ENCODE measurements at places on chromosomes 4 and X.

- no peak overlapping the region for H3K27ac ChIP-seq
- no peaks in the 10 kb centered on the region for H3K4me1 ChIP-seq
These were observed 32.9 kb upstream of the SPRY1 start for GRCh38 chr4:123363729-123364128.

- H3K36me3 ChIP-seq, result no peaks in the 10 kb centered on the region
- no peak overlapping the region for H3K27ac ChIP-seq
- no peak for DNase-seq
- no peaks in the 10 kb centered on the region for H3K4me1 ChIP-seq
- H3K4me3 ChIP-seq, result no peak overlapping the region
These were observed 21.8 kb upstream of the CTSO start for GRCh38 chr4:155975511-155975910.

DNA sequence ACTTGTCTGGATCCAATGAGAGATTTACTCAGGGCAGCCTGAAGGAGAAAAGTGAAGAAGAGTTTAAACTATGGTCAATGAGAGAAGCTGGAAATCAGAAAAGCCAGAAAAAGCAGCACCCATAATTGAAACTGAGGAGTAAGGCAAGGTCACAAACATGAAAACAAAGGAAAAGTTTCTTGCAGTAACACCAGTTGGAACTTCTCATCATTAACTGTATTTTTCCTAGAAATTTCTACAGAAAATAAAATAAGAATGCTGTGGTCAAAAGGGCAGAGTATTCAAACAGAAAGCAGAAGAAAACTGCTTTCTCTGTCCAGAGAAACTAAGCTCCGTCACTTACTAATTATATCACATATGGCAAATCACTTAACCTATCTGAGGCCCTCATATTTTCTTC, 102.2 kb downstream of the OR13H1 start:
- no peak for DNase-seq
- no peak overlapping the region for H3K27ac ChIP-seq
- H3K36me3 ChIP-seq, result no peaks in the 10 kb centered on the region
- H3K27me3 ChIP-seq, result peaks cover 3% of the 10 kb centered on the region

DNA sequence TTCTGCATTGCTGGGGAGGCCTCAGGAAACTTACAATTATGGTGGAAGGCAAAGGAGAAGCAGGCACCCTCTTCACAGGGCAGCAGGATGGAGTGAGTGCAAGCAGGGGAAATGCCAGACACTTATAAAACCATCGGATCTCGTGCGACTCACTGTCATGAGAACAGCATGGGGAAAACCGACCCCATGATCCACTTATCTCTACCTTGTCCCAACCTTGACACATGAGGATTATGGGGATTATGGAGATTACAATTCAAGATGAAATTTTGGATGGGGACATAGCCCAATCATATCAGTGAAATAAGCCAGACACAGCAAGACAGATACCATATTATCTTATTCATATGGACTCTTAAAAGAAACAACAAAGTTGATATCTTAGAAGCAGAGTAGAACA, 134.9 kb downstream of the C4orf33 start:
- no peaks in the 10 kb centered on the region for H3K27me3 ChIP-seq
- no peak for DNase-seq
- no peaks in the 10 kb centered on the region for H3K4me1 ChIP-seq
- no peaks in the 10 kb centered on the region for H3K36me3 ChIP-seq
- no peak overlapping the region for H3K4me3 ChIP-seq

GRCh38 chrX:134137341-134137740, 99.6 kb upstream of the CCDC160 start:
- H3K36me3 ChIP-seq, result no peaks in the 10 kb centered on the region
- no peak for DNase-seq
- no peaks in the 10 kb centered on the region for H3K4me1 ChIP-seq
- H3K4me3 ChIP-seq, result no peak overlapping the region
- peaks cover 5% of the 10 kb centered on the region for H3K27me3 ChIP-seq

DNA sequence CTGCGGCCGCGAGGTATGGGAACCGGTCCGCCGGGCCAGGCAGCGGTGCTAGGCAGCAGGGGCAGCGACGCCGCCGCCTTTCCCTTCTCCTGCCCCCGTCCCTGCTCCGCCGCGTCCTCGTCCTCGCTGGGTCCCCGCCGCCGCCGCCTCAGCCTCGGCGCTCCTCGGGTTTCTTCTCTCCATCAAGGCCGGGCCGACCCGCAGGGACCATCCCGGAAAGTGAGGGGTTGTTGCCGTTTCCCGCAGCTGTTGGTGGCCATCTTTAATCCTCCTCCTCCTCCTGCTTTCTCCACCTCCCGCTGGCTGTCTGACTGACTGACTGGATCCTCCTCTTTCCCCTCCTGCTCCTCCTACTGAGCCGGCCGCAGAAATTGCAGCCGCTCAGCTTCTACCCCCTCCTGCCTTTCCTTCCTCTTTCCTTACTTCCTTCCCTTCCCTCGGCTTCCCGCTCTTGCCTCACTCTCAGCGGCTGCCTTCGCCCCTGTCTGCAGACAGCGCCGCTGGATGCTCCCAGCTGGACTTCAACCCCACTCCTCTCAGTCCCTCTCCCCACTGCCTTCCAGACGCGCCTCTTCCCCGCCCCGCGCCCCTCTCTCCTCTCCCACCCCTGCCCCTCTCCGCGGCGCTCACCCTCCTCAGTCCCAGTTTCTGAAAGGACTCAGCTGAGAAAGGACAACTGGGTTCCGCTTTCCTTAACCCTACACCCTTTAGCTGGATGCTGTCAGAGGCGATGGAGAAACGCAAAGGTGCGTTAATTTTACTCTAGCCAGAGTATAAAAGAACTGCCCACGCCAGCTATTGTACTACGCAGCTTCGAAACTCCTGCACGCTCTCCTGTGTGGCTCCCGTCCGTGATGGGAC, at the start of gene WDFY3:
Gene WDFY3 (minus strand): TSS at position 309 of the 861 bp plus-strand sequence. CDS start 106,099 bp downstream, outside the sequence.
- DNase-seq, result peak; percentile 91
- H3K4me3 ChIP-seq, result peak within 1 kb of the TSS; percentile 67
- peaks cover 35% of the 10 kb centered on the region for H3K4me1 ChIP-seq
- no peaks in the 10 kb centered on the region for H3K27me3 ChIP-seq

DNA sequence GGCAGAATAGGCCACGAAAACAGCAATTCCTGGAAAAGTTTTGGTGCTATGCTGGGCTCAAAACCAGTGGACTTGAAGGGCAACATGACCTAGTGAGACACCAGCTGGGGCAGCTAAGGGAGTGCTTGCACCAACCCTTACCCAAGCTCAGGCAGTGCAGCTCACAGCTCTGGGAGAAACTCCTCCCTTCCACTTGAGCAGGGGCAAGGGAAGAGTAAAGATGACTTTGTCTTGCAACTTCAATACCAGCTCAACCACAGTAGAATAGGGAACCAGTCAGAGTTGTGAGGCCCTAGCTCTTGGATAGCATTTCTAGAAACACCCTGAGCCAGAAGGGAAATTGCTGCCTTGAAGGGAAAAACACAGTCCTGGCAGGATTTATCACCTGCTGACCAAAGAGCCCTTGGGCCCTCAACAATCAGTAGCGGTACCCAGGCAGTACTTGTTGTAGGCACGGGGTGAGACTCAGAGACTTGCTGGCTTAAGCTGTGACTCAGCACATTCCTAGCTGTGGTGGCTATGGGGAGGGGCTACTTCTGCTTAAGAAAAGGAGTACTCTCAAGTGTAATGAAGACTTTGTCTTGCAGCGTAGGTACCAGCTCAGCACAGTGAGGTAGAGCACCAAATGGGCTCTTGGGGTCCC, 19.7 kb upstream of the ABCG2 start:
- H3K27me3 ChIP-seq, result no peaks in the 10 kb centered on the region
- H3K4me1 ChIP-seq, result peaks cover 4% of the 10 kb centered on the region
- DNase-seq, result no peak
- H3K27ac ChIP-seq, result no peak overlapping the region
- H3K36me3 ChIP-seq, result no peaks in the 10 kb centered on the region
- no peak overlapping the region for H3K4me3 ChIP-seq

DNA sequence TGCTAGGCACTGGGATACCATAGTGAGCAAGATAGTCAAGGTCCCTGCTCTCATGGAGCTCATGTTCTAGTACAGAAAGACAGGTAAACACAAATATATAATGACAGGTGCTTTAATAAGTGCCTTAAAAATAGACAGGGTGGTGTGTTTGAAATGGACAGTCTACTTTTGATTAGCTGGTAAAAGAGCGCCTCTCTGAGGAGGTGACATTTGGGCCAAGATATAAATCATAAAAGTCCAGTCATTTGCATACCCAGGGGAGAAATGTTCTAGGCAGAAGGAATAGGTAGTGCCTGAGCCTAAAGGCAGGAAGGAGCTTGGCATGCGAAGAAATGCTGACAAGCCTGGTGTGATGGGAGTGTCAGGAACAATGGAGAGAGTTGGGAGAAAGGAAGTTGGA, 83.6 kb downstream of the DNAAF6 start:
- no peak for DNase-seq
- no peaks in the 10 kb centered on the region for H3K27me3 ChIP-seq
- H3K27ac ChIP-seq, result no peak overlapping the region
- no peak overlapping the region for H3K4me3 ChIP-seq

DNA sequence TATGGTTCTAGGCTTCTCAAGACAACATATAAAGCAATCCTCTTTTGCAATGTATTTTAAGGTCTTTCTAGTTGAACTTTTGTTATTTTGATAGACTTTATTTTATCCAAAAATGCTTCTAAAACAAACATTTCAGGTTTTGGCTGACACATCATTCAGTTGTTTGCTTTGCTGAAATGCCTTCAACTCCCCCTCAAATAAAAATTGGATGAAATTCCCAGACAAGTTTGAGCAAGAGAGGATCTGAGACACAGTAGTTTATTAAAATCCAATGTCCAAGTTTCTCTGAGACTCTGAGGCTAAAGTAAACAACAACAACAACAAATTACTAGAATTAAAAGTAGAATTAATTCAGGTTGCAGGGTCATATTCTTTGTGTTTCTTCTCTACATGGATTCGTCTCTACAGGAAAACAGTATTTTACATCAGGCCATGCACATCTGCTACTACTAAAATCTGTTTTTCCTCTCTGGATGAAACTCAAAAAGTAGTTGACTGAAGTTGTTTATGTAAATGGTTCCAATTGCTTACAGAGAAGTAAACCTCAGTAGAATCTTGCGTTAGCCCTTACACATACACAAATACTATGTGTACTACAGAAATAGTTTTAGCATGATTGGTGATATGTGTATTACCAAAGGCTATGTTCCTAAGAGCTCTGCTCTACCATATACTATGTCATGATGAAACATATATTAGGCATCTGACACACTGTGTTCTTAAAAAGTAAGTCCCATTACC, 64.9 kb downstream of the PRSS12 start:
- no peak for DNase-seq
- H3K27ac ChIP-seq, result no peak overlapping the region
- H3K27me3 ChIP-seq, result no peaks in the 10 kb centered on the region
- peaks cover 4% of the 10 kb centered on the region for H3K36me3 ChIP-seq
- no peak overlapping the region for H3K4me3 ChIP-seq

DNA sequence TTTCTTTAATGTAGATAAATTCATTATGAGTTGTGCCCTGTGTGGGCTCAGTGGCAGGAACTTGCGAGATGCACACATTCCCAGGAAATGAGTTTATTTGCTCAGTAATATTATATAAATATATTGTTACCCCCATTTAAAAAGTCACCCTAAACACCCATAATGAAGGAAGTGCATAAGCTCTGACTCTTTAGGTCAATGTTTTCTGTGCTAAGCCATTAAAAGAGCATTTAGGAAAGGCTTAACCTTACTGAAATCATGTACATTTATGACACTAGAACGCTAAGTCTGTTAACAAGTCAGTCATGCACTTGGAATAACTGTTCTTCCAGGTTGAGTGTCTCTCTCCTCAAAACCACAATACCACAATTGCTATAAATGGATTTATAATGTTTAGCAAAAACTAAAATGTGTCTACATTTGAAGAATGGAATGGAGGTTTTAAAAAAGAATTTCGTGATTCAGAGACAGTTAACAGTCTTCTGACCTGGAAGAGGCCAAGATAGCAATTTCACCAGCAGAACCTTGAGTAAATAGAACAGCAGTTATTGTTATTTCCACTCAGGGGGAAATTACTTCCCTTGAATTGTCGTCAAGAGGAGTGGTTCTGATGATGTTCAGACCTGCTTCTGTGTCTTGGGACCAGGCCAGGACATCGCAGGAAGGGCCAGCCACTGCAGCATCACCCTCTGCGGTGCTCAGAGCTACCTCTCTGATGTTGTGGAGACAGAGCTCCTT, 91.1 kb upstream of the VEGFC start:
- no peak for DNase-seq
- H3K27ac ChIP-seq, result no peak overlapping the region
- no peaks in the 10 kb centered on the region for H3K4me1 ChIP-seq

GRCh38 chrX:129781680-129782495, 2.1 kb downstream of the SASH3 start:
- peak overlapping the region; percentile 94 for H3K27ac ChIP-seq
- no peaks in the 10 kb centered on the region for H3K27me3 ChIP-seq
- peak overlapping the region; percentile 21 for H3K4me3 ChIP-seq
- H3K4me1 ChIP-seq, result peaks cover 81% of the 10 kb centered on the region
- peaks cover 41% of the 10 kb centered on the region for H3K36me3 ChIP-seq
- peak; percentile 82 for DNase-seq

- H3K36me3 ChIP-seq, result no peaks in the 10 kb centered on the region
- H3K4me3 ChIP-seq, result no peak overlapping the region
- H3K4me1 ChIP-seq, result no peaks in the 10 kb centered on the region
These were observed 244.7 kb downstream of the PALLD start for GRCh38 chr4:168741281-168742173.

DNA sequence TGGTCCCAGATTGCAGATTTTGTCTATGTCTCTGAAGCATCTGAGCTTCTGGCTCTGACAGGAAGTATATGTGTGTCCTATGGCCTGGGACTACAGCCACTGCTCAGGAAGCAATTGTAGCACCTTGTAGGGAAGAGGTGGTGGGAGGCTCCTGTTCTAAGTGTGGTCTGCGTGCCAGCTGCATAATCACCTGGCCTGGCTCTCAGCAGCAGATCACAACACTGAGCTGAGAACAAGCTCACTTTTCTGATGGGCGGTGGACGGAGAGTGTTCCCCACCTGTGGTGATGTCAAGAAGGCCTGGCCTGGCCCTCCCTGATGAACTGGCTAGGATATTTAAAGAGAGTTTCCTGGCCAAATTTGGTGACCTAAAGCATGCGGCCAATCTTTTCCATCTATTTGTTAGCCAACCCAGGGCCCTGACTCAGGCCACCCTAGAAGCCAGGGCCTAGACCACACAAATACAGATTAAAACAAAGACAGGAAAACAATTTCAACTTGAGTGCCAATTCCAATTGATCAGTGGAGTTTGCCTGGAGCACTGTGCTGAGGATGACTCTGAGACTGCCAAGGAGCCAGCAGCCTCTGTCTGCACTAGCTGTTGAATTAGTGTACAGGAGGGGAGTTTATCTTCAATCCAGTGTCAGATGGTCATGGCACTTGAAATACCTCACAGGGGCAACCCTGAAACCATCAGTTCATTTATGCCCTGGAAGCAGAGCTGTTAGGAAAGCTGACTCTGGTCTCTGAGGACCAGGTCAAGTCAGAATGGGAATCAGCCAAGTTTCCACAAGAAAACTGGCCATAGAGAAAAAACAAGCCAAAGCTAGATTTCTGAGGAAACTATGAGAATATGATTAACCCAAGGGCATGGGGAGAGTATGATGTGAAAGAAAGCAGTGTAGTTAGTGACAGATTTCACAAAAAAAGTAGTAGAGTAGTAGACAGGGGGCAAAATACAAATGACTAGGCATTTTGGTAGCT, 47.4 kb downstream of the PRDM5 start:
- no peak overlapping the region for H3K27ac ChIP-seq
- no peaks in the 10 kb centered on the region for H3K4me1 ChIP-seq
- H3K36me3 ChIP-seq, result no peaks in the 10 kb centered on the region
- peak; percentile 62 for DNase-seq
- no peaks in the 10 kb centered on the region for H3K27me3 ChIP-seq
- H3K4me3 ChIP-seq, result no peak overlapping the region

- H3K27me3 ChIP-seq, result no peaks in the 10 kb centered on the region
- H3K4me1 ChIP-seq, result peaks cover 12% of the 10 kb centered on the region
- no peak for DNase-seq
- H3K36me3 ChIP-seq, result no peaks in the 10 kb centered on the region
- no peak overlapping the region for H3K27ac ChIP-seq
- no peak overlapping the region for H3K4me3 ChIP-seq
These were observed 18.5 kb downstream of the TMEM164 start for GRCh38 chrX:110021258-110022022.

All from spleen (tissue), 13 donors.